ENCODE measurements at places on chromosomes 4 and X.

GRCh38 chr4:111633663-111634266, 511.5 kb upstream of the FAM241A start:
- DNase-seq, result no peak

DNA sequence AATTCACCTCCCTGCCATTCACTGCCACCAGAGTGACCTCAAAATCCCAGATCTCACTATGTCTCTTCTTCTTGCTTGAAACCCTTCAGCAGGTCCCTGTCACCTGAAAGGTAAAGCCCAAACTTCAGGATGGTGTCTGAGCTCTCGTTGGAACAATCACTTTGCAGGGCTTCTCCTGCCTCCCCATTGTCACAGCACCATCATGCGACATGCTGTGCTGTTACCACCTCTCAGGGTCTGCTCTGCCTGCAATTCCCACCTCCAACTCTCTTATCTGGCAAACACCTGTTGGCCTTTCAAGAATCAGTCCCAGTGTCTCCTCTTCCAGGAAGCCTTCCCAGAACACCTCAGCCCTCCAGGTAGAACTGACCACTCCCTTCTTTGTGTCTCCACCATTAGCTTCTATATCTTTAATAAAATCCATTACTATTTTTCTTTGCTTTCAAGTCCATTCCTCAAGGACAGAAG, 46.2 kb downstream of the SEL1L3 start:
- no peak for DNase-seq

- DNase-seq, result peak; percentile 35
Observed at GRCh38 chr4:189202182-189202868, 738.3 kb upstream of the FRG1 start.

DNA sequence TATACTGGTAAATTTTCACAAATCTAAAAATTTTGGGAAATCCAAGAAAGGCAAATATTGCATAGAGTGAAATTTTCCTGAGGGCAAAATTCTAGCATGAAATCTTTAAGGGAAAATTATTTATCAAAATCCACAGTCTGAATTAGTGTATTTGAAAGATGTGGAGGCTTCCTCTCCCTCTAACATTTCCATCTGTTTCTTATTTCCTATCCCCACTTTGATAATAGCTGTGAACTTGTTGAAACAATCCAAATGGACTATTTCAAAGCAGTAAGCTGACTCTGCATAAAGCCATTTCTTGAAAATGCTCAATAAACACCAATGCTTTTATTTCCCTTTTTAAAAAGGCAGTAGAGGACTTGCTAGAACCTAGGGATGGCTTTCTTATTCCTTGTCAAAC, 107.3 kb upstream of the PABPC4L start:
- DNase-seq, result no peak

- peak; percentile 7 for DNase-seq
Observed at GRCh38 chr4:108342325-108342970, 173.7 kb upstream of the LEF1 start.

GRCh38 chr4:37767546-37767945, 58.9 kb upstream of the PGM2 start:
- no peak for DNase-seq

DNA sequence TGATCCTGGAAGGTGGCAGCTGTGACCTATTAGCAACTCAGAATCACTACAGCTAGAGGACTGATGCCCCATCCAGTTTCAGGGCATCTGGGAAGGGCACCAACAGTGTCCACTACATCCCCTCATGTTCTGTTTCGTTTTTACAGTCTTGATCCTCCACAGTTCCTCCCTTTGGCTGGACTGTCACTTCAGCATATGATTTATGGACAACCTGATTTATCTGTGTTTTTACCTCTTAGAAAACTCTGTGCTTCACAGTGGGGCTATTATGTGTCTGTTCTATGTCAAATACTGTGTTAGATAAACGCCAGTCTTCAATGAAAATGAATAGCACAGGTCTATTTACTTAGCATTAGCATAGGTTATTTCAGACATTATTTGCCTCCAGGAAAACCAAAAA, 63.1 kb upstream of the GRPR start:
- DNase-seq, result no peak

- DNase-seq, result no peak
Observed at GRCh38 chrX:153867671-153868070, 18.3 kb downstream of the L1CAM start.

- no peak for DNase-seq
Observed at GRCh38 chr4:57065730-57066482, 44.3 kb downstream of the IGFBP7 start.

DNA sequence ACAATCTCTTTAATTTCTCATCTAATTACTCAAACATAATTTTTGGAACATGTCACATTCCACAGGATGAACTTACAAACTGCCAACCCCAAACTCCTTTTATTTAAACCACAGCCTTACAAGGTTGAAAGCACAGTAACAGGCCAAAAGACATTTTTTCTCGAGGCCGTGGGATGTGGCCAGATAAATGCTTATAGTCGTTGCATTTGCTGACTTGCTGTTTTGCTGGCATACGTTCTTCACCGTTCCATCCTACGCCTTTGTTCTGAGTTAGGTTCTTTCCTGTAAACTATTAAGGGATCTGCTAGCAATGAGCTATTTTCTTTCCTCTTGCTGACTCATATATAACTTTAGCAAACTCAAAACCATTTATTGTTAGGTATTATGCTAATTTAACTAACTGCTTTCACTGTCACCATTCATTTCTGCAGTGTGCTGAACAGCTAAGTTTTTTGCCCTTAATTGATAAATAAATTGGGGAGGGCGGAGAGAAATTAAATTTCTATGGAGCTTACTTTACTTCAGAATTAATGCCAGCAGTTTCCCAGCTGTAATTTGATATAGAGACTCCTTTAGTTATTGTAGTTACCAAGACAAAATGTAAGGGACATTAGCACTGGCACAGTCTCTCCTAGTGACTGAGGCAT, 135.1 kb upstream of the PACRGL start:
- no peak for DNase-seq

DNA sequence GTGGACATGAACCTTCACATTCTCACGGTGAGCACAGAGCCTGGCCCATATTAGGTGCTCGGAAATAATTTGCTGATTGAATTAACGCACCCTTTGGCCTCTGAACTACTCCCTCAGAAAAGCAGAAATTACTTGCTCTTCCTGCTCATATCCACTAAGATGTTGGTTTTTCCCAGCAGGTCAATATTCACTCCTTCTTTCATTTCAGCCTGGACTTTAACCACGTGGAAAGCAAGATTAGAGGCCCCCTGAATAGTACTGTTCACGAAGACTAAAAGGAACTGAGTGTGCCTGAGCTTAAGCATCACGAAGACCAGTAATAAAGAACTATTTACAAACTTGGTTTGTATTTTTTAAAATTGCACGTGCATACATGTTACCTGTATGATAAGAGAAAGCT, 9.9 kb downstream of the MTNR1A start:
- no peak for DNase-seq

DNA sequence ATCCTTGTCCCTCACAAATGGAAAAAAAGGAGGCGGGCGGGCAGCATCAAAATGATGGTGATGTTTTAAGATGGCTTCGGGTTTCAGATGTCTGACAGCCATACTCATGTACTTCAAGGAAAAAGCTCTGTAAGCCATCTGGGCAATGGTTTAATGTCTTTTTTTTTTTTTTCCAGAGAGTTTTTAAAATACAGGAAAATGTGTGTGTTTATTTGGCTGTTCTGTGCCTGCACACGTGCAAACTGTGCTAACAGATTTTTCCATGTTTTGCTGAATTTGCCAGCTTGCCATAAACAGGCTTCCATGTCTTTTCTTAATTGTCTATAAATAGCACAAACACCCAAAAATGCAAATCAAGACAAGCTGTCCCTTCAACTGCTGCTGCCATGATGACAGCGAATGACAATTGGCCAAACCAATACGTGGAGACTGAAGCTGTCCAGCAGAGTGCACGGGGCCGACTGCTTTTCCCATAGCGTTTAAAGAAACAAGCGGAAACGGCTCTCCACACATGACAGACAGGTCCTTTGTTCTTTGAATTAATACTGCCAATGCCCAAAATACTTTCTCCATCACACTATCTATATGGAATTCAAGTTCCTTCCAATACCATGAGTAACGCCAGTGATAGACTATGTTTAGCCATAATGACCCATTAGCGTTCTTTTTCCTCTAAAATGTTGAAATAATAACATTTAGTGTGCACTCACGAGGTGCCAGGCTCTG, 35.7 kb downstream of the AFAP1 start:
- DNase-seq, result no peak

GRCh38 chr4:187415231-187415630, 580.3 kb upstream of the ZFP42 start:
- no peak for DNase-seq

DNA sequence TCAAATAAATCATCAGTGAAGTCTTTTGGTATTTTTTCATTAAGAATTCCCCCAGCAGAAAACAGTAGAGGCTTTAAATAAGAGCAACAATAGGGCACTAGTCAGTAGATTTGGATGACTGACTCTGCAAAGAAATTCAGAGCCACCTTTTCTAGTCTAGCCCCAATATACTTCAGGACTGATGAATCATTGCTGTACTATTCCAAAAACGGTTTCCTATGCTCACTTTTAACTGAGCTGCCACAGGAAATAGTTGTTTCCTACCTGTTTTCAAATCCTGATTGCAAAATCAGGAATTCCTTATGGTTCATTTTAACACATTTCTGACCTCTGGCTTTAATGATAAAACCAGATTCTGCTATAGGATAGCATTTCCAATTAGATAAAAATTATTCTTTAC, 171.6 kb downstream of the NR3C2 start:
- DNase-seq, result no peak

- DNase-seq, result no peak
Observed at GRCh38 chr4:176953021-176953420, 160.3 kb upstream of the VEGFC start.

DNA sequence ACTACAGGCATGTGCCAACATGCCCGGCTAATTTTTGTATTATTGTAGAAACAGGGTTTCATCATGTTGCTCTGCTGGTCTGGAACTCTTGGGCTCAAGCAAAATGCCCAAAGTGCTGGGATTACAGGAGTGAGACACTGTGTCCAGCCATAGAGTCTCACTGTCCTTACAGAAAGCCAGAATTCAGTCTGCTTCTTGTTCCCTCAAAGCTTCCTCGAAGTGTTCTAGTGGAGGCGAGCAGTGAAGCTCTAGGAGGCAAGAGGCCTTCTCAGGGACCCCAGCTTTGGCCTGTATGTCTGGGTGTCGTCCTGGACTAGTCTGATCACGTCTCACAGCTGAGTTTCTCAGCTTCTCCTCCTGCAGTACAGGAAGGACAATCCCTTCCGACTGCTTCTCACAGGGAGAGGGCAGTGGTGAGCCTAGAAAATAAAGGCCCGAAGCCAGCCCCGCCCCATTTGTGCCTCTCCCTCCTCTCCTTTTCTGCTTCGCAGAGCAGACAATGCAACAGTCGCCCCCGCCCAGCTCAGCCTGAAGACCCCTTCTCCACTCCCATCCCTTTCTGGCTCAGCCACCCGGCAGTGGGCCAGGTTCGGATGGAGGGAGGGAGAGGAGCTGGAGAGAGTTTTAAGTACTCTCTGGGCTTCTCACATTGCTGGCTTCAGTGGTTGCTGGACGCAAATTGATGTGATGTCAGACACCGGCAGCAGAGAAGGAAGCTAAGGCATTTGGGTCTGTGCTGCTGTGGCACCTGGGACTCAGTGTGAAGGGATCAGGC, 11.1 kb upstream of the FAM3A start:
- peak; percentile 80 for DNase-seq

- DNase-seq, result no peak
Observed at GRCh38 chr4:10589321-10589720, 95.2 kb downstream of the CLNK start.

GRCh38 chr4:13348216-13348615, 135.9 kb downstream of the RAB28 start:
- DNase-seq, result no peak

DNA sequence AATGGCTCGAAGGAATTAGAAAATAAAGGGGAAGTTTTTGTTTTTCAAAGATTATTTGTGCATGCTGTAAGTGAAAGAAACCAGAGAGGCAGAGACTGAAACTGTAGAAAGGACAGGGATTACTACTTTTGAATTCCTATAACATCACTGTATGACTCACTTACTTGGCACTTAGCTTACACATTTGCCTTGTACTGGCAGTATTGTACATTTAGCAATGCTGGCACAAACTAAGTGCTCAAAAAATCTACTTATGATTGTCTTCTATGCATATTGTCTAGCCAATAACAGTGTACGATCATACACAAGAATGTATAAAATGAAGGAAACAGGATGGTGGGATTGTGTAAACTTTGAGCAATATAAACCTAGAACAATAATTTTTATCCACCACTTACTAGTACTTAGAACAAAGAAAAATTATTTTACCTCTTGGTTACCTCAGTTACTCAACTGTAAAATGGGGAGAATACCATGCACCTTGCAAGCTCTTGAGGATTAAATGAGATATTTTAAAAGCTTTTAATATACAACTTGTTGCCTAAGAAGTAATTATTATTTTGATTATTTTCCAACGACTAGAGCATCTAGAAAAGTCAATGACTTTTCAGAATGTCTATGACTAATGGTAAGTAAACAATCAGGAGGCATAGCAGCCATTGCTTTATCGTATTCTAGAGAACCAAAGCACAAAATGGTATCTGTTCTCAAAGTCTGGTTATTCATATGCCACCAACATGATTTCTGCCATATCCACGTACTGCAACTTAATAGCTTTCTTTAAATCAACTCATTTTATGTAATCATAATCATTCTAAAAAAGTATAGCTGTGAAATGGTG, 4.7 kb downstream of the FAM120C start:
- no peak for DNase-seq

DNA sequence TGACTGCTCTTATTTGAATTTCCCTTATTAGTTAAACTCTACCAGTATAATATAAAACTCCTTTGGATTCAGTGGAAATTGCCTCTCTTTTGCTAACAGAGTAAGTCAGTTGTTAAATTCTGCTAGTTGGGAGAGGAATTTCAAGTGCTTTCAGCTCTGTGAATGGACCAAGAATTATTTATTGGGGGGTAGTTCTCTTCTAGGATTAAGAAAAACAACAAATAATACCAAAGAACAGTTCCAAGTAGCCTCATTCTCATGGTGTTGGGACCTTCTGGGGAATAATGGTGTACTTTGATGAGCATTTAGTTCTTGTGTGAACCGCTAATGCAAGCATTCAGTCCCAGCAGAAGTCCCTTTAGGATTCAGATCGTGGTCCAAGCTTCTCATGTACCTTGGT, 11.6 kb downstream of the SPARCL1 start:
- DNase-seq, result no peak

- DNase-seq, result no peak
Observed at GRCh38 chr4:68344049-68344448, 5.8 kb downstream of the YTHDC1 start.

- no peak for DNase-seq
Observed at GRCh38 chr4:26896636-26897035, 36.0 kb downstream of the STIM2 start.

DNA sequence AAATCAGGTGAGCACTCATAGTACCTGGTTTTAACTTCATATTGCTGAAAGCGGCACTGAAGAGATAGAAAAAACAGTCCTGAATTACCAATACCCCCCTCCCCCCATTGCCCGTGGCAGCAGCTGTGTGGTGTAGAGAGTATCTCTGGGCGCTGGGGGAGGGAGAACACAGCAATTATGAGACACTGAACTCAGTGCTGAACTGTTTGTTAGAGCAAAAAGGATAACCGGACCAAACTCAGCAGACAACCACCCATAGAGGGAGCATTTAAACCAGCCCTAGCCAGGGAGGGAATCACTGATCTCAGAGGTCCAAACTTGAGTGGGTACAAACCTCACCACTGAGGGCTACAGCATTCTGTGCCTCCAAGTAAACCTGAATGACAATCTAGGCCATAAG, 457.4 kb upstream of the TEX13C start:
- DNase-seq, result no peak
